Panc1 (cell line): ENCODE measurements at places on chromosomes 4 and X.

- no peak for DNase-seq
Observed at GRCh38 chr4:41653523-41653922, 95.0 kb downstream of the PHOX2B start.

DNA sequence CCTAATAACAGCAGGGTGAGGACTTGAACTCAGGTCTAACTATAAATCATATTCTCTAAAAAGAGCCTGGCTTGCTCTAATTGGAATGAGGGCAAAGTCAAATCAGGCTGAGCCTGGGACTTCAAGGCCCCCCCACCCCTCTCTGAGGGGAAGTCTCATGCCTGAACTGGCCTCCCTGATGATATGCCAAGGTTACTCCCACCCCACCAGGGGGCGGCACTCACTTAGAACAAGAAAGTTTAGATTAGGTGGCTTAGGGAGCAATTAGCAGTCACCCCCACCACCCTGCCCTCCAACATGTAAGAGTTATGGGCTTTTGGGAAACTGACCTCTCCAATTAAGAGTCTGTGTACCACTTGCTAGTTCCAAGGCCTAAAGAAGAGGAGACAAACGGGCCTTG is 2.7 kb downstream of the FOXO4 start:
- no peak for DNase-seq

DNA sequence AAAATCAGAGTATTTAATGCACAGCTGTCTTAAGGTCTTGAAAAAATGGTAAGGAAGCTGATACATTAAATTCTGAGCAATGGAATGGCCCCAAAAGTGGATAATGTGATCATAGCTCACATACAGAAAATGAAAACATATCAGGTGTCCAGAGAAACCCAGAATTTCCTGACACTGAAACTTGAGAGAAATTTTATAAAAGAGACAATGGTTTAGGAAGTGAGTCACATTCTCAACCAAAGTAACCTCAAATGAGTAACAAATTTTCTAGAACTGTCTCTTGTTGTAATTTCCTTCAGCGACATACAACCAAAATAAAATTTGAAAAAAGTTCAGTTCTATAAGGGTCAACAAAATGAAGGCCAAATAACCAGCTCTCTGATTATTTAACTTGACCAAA is 37.4 kb upstream of the PACRGL start:
- no peak for DNase-seq

GRCh38 chr4:142645475-142646108 is 200.5 kb downstream of the INPP4B start:
- DNase-seq: no peak

- DNase-seq: no peak
Observed at GRCh38 chr4:38764277-38764676, 18.5 kb downstream of the TLR10 start.

DNA sequence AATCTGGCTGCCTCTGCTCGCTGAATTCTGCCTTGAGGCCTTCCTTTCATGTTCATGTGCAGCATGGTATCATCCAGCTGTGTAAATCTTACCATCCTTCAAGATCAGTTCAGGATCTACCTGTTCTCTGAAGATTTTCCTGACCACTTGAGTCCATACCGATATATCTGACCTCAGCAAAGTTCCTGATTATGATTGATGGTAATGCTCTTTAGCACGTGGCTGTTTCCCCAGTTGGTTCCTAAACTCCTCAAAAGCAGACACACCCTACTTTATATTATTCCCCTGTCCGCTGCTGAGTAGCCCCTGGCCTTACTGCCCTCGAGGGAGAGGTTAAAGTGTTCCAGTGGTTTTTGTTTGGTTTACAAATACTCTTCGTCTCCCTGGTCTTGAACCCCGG is 20.0 kb downstream of the GALNT7 start:
- DNase-seq: no peak
